ENCODE measurements at places on chromosomes 6 and 20.
A peak's percentile ranks its signal among the peaks of the same experiment; 100 is the strongest.

GRCh38 chr6:126094411-126094810 lies 108.1 kb downstream of the TRMT11 start:
- no peak for DNase-seq

- no peak for DNase-seq
These were observed 9.8 kb downstream of the RAET1G start for GRCh38 chr6:149913085-149913484.

DNA sequence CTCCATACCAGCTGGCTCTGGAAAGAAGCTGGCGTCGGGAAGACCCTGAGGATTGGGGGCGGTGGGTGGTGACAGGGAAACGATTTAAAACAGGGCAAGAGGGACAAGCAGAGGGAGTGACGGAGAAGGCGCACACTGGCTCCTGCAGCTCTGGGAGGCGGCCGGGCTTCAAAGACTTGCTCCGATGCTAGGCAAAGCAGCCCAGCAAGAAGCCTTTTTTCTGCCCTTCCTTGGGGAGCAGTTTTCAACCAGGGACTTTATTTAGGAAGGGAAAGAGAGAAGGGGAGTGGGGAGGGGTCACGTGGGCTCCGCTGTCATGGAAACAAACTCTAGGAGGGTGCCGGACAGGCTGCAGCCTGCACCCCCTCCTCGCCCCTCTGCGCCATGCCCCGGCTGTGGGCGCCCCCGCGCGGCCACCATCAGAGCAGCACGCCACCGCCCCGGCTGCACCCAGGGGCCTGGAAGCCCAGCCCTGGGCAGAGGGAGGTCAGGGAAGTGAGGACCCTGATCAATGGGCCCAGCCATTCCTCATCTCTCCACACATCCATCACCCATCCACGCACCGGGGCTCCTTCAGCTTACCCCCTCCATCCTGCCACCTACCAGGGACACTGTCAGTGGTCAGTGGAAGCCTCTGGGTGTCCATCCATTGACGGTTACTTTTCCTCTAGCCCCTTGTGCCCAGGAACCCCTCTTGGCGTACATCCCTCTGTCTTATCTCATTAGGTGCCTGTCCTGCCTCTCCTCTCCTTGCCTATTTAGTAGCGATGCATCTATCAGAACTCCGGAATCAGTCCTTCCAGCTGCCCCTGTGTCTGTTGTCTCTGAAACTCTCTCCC lies 66.6 kb upstream of the CCDC167 start:
- peak; percentile 70 for DNase-seq

- no peak for DNase-seq
These were observed 367.4 kb downstream of the CD109 start for GRCh38 chr6:74063391-74063790.

- DNase-seq = no peak
These were observed 22.8 kb upstream of the GCLC start for GRCh38 chr6:53567701-53568100.

DNA sequence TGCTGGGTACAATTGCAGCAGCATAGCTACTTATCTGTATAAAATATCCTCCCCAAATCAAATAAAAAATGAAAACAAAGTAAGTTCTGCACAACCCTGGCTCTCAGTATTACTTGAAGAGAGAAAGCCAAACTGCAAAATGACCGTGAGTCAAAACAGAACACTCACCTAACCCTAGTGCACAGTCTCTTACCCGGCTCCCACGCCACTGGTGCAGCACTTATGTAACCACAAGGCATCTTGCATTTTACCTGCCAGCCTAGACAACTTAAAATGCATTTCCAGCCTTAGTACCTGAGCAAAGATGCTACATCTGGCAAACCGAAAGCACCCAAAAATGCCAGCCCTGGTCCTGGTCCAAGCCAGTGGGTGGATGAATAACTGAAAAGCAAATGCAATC lies 12.4 kb upstream of the SIRPB1 start:
- no peak for DNase-seq

GRCh38 chr20:16271450-16271849 lies 301.8 kb downstream of the KIF16B start:
- DNase-seq = no peak

DNA sequence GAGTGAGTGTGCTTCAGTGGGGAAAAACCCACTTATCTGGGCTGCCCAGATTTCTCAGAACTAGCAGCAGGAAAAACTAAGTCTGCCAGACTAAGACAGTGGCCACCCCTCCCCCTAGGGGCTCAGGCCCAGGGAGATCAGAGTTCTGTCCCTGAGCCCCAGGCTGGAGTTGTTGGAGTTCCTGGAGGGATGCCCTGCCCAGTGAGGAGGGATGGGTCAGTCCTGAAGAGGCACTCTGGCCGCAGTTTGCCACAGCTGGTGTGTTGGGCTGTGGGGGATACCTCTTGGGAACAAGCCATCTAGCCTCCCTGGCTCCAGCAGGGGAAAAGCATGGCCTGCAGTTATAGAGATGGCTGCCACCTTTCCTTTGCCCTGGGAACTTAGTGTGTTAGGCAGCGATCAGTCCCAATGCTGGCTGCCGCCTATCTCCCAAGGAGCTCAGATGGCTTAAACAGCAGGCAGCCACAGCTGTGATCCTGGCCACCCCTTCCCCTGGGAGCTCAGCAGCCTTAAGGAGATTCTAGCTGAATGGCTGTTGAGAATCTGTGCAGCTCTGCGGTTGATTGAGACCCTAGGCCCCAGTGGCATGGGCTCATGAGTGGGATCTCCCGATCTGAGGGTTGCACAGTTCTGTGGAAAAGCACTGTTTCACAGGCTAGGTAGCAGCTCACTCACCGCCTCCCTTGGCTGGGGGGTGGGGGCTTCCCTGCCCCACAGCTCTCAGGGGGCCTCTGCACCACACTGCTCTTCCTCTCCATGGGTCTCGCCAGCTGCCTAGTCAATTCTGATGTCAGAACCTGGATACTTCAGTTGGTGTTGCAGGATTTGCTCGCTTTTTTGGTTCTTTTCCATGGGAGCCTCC lies 13.2 kb downstream of the SIRPG start:
- DNase-seq = no peak

DNA sequence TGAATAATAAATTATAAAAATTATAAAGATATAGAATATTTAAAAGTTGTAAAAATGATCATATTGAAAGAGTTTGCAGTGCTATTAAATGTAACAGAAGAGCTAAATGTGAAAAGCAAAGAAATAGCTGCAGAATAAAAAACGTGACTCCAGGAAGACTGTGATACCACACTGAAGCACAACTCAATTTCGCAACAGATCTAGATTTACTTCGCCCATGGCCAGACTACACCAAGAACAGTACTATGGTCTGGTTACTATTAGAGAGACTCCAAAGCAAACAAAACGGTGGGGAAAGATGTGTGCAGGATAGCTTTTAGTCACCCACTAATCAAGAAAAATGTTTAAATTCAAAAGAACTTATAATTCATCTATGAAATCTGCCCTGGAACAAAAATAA lies 1.9 kb downstream of the CHD6 start:
- DNase-seq = no peak

GRCh38 chr20:59561228-59561605 lies 43.1 kb upstream of the PHACTR3 start:
- DNase-seq = no peak

GRCh38 chr6:52560462-52560861 lies 16.4 kb downstream of the TRAM2 start:
- DNase-seq = no peak

DNA sequence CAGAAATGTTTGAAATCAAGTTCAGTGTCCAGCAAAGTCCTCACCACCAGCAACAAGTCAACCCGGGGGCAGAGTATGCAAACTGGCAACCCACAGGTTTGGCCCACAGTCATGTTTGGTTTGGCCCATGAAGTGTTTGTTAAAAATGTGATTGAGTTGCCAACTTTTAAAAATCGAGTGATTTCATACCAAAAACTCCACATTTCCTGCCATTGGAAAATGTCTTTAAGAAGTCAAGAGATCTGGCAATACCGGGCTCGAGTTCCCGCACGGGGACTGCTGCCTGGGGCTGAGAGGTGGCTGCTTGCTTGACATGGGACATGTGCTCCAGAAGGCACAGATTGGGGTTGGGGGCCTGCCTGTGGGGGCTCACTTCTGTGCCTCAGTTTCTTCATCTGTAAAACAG lies 36.1 kb downstream of the PREX1 start:
- no peak for DNase-seq

GRCh38 chr6:153931431-153931830 lies 107.6 kb upstream of the OPRM1 start:
- DNase-seq = no peak

DNA sequence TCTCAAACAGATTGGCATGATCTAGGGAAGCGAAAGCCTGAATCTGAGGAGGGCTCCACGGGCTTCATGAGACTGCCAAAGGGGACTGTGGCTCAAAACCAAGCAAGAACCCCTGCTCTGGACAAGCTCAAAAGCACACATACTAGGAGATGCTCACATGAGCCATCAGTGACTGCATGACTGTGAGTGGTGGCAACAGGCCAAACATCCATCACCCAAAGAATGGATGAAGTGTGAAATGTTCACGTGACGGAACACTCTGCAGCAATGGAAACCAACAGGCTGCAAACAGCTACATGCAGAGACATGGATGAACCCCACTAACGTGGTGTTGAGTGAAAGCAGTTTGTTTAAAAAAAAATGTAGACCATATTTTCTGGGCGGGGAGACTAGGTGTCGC lies 136.3 kb downstream of the PREX1 start:
- no peak for DNase-seq

- DNase-seq = peak; percentile 17
These were observed 70.8 kb downstream of the PYGB start for GRCh38 chr20:25318471-25319240.

GRCh38 chr6:33272275-33273128 lies 627 bp downstream of the RPS18 start:
- DNase-seq = peak; percentile 37

DNA sequence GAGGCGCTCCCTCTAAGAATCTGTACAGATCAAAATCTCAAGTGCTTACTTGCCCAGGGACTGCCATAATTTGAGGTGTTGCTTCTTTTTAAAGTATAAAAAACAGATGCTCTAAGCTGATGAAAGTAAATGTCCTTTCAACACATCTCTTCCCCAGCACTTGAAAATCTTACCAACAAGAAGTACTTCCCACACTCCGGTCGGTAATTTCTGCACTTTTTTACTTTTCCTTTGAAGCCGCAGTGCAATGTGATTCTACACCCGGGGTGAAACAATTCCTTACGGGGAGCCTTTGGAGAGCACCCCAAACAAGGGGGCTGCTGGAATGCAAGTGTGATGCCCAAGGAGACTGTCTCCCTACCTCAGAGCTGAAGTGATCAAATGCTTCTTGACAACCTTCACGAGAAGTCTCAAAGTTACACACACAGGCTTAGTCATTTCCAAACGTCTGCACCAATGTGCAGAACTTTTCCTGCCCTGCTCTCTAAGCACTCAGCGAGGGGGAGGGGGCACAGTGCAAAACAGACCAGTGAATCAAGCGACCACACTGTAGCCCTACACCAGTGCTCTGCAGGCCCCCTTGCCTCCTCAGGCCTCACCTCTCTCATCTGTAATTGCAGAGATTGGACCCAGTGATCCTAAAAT lies 56.7 kb downstream of the ATXN1 start:
- DNase-seq = no peak

DNA sequence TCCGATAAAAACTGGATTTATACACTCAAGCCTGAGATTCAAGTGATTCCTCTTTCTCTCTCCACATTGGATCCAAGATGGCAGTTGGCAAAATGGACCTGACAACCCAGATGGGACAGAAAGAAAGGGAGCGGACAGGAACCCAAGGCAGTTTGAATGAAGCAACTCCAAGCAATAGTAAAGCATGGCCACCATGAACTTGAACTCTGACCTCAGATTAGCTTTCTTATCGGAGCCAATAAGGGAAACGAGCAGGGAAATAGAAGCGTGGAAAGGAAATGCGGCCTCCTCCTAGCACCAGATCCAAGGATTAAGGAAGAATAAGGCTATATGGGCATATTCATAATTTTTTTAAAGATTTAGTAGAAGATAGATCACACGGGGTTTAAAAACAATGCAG lies 213.4 kb upstream of the RIN2 start:
- no peak for DNase-seq

- DNase-seq = peak; percentile 54
These were observed 8.5 kb downstream of the SYNGAP1 start for GRCh38 chr6:33428224-33428965.

DNA sequence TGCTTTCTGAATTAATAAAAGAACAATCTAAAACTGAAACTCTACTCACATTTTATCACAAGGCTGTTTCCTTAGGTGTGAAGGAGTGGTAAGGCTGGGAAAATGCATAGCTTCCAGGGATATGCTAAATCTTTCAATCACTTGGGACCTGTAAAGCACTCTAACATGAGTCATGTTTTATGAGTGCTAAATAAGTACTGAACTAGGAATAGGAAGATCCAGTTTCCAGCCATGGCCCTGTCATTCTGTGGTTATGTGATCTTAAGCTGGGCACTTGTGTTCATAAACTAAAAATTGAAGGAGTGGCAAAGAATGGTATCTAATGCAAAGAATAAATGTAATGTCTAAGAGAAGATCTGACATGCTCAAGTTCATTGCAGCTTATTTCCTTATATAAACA lies 6.1 kb upstream of the TMEM200A start:
- no peak for DNase-seq

DNA sequence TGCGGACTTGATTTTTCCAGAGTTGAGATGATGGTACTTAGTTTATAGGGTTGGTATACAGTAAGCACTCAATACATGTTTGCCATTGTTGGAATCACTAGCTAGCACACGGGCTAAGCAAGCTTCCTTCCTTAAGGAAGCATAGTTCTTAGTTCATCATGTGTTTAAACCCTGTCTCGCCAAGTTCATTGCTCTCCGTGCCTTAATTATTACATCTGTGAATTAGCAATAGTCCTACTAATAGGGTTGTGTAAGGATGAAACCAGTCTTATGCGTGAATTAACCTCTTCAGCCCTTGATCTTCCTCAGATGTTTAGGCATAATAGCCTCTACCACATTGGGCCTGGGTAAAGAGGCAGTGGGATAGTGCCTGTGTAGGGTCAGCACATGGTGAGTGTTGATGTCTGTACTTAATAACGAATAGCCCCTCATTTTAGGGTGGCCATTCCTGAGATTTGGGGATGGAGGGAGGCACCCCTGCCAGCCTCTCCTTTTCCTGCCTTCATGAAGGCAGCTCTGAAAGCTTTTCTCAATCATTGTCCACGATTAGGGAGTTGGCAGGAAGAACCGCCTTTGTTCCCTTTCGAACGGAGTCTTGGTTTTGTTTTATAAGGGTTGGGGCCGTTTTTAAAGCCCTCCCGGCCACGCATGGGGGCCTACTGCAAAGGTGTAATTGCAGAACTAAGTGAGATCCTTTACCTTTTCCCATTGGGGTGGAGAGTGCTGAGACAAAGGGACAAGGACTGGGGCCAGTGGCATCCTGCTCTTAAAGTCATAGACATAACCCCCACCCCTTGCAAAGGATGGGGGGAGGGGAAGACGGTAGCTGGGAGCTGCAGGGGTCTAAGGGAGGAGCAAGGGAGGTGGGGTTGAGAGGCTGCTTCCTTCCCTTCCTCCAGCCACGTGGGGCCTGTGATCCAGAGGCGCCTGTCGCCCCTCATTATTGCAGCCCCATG lies 2.1 kb downstream of the DNMT3B start:
- DNase-seq = no peak

Data from CD4-positive, alpha-beta T cell treated with Interleukin-17A for 1 hour (primary cell).